ENCODE measurements at places on chromosomes 16 and 17.

- no peak for DNase-seq
These were observed 3.5 kb downstream of the GDPD1 start for GRCh38 chr17:59223813-59224212.

- DNase-seq: no peak
These were observed 25.2 kb upstream of the SMPD3 start for GRCh38 chr16:68473358-68474070.

- peak; percentile 58 for DNase-seq
These were observed 140.5 kb downstream of the SEC14L1 start for GRCh38 chr17:77281122-77281903.

DNA sequence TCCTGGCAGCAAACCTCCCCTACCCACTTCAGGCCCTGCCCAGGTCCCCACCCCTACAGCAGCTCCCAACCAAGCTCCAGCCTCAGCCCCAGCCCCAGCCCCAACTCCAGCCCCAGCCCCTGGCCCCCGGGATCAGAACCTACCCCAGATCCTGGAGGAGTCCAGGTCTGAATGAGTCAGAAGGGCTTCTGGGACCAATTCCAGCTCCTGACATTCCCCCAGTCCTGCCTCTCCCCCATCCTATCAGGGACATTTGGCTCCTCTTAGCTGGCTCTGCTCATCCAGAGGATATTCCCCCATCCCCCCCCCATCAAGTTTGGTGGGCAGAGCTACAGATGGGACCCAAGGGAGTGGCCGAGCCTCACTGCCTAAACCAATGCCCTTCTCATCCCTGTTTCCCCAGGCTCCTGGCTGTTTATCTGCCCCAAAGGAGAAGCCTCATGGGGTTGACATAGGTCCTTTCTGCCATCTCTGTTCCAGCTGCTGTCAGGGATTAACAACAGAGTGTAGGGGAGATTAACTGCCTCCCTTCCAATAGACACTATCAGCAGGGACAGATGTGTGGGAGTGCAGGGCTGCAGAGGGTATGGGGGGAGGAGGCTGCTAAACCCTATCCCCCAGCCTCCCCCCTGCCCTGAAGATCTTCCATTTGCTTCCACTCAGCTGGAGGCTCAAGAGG, 16.5 kb downstream of the CNTNAP1 start:
- DNase-seq: no peak

All from CD4-positive, alpha-beta T cell (primary cell).